ENCODE measurements at places on chromosomes 16 and 17.

GRCh38 chr17:74748279-74748528, 224 bp upstream of the NHERF1 start:
- DNase-seq: no peak

GRCh38 chr17:48868916-48869500, 23.6 kb upstream of the ATP5MC1 start:
- DNase-seq: no peak

GRCh38 chr17:48505788-48506187, 25.0 kb downstream of the HOXB1 start:
- no peak for DNase-seq

GRCh38 chr17:74097450-74098135, 105.9 kb upstream of the RPL38 start:
- no peak for DNase-seq

DNA sequence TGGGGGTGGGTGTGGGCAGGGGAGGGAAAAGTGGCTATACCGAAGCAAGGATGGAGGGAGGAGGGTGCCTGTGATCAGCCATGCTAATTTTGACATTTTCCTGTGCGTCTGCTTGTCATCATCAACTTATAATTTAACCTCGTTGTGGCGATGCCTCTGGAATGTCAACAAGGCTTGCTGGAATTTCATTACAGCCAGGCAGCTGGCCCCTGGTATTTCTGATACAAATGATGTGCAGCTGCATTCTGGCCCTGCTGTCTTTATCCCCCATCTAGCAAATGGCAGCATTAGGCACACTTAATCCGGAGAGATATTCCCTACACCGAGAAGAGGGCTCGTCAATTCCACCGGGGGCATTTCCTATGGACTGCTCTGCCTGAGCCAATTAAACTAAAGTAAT, 278.3 kb upstream of the CCL2 start:
- DNase-seq: no peak

- DNase-seq: peak; percentile 22
These were observed 60.7 kb downstream of the HS3ST3A1 start for GRCh38 chr17:13541032-13541480.

GRCh38 chr16:30699615-30700099, 686 bp downstream of the SRCAP start:
- DNase-seq: no peak

GRCh38 chr17:71976011-71976649, 144.7 kb upstream of the SOX9 start:
- DNase-seq: peak; percentile 90

- no peak for DNase-seq
These were observed 8.8 kb downstream of the PMM2 start for GRCh38 chr16:8806272-8806983.

- no peak for DNase-seq
These were observed 479.9 kb upstream of the CDH11 start for GRCh38 chr16:65601781-65602180.

DNA sequence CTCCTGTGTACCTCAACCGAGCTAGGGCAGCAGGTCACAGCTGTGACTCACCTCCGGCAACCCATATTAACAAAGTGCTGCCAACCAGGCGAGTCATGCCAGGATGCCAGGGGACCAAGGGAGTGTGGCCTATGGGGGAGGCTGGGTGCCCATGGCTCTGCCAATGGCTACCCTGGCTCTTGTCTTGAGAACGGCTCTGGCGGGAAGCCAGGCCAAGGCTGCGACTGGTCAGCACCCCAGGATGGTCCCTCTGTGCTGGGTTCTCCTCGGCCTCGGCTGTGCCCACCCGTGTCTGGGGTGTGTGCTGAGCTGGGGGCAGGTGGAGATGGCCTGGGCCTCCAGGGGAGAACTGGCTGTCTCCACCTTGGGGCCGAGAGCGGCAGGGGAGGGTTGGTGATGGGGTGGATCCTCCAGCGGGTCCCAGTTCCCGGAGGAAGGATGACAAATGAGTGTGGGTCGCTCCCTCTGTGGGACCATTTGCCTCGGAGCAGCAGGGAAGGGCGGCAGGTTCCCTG, 75.8 kb downstream of the MRC2 start:
- no peak for DNase-seq

- no peak for DNase-seq
These were observed 14.2 kb downstream of the ATP6V0A1 start for GRCh38 chr17:42472709-42473521.

GRCh38 chr17:28759256-28759865, 15.6 kb downstream of the TRAF4 start:
- no peak for DNase-seq

DNA sequence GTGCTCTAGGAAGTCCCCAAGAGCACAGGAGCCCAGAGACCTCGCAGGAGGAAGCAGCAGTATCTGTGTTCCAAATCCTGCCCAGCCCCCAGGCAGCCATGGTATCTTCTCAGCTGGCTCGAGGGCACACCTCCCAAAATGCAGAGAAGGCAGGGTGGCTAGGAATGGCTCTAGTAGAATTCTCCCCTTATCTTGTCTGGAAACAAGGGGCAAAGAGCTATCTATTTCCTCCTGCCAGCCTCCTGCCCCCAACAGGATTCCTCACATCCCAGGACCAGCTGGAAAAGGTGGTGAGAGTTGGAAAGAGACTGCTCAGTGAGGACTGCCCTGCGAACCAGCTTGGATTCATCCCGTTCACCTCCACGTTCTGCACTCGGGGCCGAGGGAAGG, 8.6 kb upstream of the TSPOAP1 start:
- no peak for DNase-seq

GRCh38 chr16:57537194-57537505, 779 bp upstream of the CCDC102A start:
- DNase-seq: no peak

- no peak for DNase-seq
These were observed 739.5 kb upstream of the EEF2KMT start for GRCh38 chr16:5837007-5837670.

DNA sequence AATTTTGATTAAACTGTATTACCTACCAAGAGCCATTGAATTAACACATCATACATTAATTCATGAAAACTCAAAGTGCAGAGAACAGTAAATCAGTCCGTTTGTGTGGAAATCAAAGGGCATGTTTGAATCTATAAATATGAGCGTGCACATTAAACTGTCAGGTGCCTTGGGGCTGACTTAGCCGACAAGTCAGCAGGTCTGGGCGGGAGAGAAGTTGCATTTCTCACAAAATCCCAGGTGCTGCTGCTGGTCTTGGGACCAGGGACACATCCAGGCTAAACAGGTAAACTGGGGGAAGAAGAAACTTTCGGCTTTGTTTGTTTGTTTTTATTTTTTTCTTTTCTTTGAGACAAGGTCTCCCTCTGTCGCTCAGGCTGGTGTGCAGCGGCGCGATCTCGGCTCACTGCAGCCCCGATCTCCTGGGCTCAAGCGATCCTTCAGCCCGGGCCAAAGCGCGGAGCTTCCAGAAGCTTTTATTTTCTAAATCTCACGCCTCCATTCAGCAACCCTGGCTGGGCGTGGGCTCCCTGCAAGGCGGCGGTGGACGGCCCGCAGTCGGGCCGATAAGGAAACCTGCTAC, 213.9 kb downstream of the MRTFB start:
- no peak for DNase-seq

- no peak for DNase-seq
These were observed 2.1 kb upstream of the ZNF652 start for GRCh38 chr17:49364119-49364518.

GRCh38 chr17:62705778-62706597, 78.5 kb downstream of the MRC2 start:
- no peak for DNase-seq

DNA sequence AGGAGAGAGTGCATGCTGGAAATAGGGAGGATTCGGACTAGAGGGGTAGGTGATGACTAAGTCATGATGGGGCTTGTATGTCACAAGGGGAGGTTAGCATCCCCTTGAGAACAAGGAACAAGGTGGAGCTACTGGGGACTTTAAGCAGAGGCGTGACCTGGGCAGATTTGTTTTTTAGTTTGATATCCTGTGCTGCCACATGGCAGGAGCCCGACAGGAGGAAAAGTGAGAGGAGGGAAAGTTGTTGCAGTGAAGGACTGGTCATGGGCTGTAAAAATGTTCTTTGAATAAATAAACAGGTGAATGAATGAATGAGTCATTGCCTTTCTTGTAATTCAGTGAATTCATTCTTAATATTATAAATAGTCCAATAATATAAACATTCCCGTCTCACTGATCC, 365.1 kb upstream of the CDH5 start:
- DNase-seq: no peak

GRCh38 chr17:61617330-61617729, 26.3 kb upstream of the NACA2 start:
- no peak for DNase-seq

GRCh38 chr17:38354466-38354865, 2.8 kb downstream of the SOCS7 start:
- no peak for DNase-seq

DNA sequence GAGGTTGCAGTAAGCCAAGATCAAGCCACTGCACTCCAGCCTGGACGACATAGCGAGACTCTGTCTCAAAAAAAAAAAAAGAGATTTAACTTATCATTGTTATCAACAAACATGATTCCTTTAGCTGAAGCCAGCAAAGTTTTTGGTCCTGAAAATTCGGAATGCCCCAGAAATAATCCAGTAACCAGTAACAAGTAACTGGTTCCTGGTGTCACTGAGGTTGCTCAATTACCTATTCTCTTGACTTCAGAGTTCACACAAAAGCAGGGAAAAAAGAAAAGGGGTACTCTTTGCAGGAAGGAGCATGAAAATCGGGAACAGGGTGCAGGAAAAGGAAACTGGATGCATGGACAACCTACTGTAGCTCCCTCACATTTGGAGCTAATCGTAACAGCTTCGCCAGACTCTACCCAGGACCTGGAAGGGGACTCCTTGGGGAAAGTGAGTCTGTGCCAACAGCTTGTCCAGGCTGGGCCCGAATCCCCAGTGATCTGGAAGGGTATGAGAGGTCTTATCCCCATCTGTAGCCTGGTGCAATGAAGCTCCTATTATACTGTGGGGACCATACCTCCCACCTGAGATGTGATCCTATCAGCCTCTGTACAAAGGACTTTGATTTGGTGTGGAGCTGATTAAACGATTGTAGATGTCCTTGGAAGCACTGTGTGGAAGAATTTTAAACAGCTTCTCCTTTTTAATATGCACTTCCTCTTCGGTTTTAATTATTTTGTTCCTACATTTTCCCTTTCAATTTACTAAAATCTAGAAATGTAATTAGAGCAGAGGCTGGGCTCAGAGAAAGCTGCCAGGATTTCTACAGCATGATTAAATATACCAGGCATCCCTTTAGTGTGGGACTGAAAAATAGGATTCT, 3.4 kb upstream of the SPOP start:
- DNase-seq: no peak

- DNase-seq: peak; percentile 94
These were observed at the start of gene RPL19 for GRCh38 chr17:39200070-39200879. RPL19 (plus strand) TSS chr17:39200283; CDS start chr17:39200345, 62 bp downstream.

DNA sequence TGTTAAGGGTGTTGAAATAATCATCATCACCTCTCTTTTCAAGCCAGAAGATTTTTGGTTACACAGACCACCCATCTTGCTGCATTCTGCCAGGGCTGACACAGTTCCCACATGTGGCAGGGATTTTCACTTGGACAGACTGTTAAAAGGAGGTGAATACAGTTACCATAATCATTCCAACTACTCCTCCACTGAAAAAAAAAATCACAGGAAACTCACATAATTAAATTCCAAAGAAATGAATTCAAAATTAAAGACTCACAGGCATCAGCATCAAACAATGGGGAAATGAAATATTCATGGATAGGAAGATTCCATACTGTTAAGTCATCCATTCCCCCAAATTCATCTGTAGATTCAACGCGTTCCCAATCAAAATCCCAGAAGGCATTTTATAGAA, 209.4 kb downstream of the MRTFB start:
- no peak for DNase-seq

- DNase-seq: peak; percentile 94
These were observed 3.9 kb downstream of the ITGA2B start for GRCh38 chr17:44385287-44386181.

DNA sequence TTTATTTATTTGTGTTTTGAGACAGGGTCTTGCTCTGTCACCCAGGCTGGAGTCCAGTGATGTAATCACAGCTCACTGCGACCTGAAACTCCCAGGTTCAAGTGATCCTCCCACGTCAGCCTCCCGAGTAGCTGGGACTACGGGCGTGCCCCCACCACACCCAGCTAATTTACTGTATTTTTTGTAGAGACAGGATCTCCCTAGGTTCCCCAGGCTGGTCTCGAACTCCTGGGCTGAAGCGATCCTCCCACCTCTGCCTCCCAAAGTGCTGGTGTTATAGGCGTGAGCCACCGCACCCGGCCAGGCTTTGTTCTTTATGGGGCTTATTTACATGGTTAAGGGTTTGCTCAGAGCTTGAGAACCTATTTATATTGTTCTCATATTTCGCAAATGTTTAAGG, 5.8 kb upstream of the MEIOB start:
- DNase-seq: no peak

DNA sequence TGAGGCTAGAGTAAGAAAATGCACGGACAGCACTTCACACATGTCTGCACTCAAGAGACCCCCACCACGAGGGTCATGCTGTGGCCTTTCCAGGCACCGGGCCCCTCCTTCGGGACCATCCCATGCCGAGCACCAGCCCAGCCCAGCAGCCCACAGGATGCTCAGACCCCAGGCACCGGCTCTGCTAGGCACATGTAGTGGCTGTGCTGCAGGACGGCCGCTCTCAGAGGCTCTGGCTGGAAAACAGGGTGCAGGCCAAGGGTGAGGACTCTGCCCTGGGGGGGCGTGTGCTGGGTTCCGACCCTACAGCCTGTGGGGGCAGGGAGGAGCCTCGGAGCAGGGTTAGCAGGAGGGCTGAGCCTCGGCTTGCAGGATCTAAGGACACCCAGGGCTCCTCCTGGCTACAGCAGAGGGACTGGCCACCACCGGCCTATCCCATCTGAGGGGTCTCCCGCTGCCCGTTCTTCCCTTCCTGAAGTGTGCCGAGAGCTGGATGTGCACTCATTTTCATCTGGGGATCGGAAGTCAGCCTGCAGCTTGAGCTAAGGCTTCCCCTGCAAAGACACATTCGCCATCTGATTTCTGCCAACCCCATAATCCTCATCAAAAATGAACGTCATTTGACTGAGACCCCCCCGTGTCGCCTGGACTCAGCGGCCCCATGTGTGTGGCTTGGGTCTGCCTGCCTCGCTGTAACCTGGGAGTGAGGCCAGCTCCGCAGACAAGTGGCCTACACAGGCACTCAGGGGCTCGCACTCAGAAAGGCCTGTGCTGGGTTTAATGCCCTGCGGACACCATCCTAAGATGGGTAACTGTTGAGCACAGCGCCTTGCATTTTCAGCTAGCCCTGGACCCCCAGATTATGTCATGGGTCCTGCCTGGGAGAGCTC, 293.1 kb upstream of the FOXF1 start:
- DNase-seq: peak; percentile 74
